Upper lobe of right lung (tissue), 1 donor: ENCODE measurements at places on chromosomes 1 and 21.

DNA sequence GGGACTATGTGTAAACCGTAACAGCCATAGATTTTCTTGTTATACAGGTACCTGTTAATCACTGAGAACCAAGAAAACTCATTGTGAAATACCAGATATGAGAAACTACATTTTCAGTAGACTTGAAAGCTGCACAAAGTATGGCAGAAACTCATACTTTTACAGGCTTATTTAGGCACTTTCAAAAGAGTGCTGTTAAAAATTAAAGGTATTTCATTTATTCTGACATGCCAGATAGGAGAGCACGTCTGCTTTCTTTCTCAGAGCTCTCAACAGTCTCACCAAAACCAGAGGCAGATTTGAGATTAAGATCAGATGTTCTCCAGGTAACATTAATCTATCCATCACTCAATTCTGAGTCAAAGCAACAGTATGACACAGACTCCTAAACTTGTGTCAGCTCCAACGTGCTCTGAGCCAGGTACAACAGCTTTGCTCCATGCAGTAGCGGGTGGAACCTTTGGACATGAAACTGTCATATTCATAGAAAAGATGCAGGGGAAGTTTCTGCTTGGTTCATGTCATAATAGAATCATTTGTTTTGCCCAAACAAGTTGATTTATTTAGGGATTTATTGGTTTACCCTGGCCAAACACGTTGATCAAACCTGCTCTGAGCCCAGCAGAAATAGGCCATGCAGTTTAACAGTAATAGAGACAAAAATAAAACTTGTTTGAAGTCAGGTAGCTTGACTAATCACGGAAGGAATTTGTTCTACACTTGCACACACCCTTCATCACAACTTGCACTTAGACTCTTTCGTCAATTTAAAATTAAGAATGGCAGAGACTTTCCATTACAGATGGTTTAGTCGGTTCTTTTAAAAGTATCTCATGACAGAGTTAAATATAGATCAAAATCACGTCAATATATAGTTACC is 20.8 kb upstream of the TSNAX start:
- DNase-seq = no peak

- no peak for DNase-seq
Measured at GRCh38 chr1:101181930-101182329, 54.9 kb upstream of the S1PR1 start.

GRCh38 chr1:107748531-107748930 is 216.4 kb downstream of the VAV3 start:
- DNase-seq = no peak

DNA sequence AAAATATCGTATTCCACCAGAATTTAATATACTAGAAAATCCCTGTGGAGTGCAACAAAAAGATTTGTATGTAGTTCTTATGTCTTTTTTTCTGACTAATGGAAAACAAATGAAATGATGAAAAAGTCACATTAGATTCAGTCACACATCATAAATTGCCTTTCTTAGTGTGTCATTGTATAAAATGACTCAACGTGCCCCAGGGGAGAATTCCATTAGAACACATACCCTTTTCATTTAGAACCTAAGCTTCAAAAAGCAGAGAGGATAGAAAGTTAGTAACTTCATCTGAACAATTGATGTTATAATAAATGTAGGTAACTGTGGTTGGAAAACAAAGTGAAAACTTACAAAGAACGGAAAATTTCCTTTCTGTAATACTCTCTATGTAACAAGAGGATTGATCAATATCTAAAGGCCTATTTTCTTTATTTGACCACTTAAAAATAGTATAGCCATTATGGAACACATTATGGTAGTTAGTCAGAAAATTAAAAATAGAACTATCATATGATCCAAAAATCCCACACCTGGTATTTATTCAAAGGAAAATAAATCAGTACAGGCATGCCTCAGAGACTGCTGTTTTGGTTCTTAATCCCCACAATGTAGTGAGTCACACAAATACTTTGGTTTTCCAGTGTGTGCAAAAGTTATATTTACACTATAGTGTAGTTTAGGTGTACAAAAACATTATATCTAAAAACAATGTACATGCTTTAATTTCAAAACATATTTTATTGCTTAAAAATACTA is 1016.1 kb downstream of the KCNT2 start:
- DNase-seq = no peak

- DNase-seq = no peak
Measured at GRCh38 chr1:9500756-9501754, 38.2 kb upstream of the SLC25A33 start.

GRCh38 chr1:216528816-216529215 is 105.6 kb upstream of the USH2A start:
- no peak for DNase-seq

DNA sequence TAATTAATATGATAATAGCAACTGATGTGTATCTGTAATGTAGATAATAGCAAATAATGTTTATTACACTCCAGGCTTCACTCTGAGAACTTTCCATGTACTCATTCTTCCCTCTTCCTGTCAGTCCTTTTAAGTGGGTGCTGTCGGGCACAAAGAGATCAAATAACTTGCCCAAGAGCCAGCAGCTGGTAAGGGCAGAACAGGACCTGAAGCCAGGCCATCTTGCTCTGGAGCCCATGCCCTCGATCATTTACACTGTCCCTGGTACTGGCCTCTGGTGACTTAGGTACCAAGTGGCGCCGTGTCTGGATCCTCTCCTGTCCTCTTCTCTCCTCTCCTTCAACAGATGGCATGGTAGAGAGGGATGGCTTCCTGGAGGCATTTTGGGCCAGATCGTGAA is 97.2 kb downstream of the VPS13D start:
- DNase-seq = no peak

GRCh38 chr1:37038227-37039093 is 4.1 kb upstream of the GRIK3 start:
- DNase-seq = no peak

GRCh38 chr1:231827337-231828105 is 200.9 kb downstream of the DISC1 start:
- DNase-seq = no peak

- DNase-seq = no peak
Measured at GRCh38 chr1:79532555-79532954, 526.0 kb upstream of the ADGRL4 start.

DNA sequence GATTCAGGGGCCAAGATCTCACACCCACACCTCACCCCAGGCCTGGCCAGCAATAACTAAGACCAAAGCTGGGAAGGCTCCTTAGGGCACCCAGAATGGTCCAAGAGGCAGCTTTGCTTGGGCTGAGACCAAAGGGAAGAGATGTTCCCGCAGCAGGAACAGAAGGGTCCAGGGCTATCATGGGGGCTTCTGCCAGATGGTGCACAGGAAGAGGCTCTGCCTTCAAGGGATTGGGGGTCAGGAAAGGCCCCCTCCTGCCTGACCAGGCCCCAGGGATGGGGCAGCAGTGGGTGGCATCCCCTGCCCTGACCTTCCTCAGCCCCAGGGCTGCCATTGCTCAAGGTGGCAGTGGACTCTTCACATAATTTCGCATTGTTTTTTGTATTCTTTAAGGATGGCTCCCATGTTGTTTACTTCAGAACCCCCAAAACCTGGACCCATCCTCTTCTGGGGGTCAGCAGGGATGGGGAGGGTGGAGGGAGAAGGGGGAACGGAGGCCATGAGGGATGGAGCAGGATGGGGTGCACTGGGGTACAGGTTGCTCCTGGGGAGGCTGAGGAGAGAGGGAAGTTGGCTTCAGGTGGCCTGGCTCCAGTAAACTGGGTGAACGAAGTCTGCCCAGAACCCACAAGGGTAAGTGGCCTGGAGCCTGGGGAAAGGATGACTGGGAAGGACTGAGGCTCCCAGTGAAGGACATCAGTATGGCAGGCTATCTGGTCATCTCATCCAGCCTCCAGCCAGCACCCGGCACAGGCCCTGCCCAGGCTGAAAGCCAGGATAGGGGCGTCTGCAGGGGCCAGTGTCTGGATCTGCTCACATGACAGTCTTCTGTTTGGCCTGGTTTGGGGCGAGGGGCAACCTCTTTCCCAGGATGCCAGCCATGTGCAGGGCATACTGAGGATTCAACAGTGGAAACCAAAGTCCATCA is 2.6 kb upstream of the NADK start:
- no peak for DNase-seq

- peak; percentile 54 for DNase-seq
Measured at GRCh38 chr1:111948209-111949171, 41.0 kb downstream of the KCND3 start.

- peak; percentile 49 for DNase-seq
Measured at GRCh38 chr21:44439211-44439600, 16.1 kb upstream of the LRRC3 start.

- DNase-seq = no peak
Measured at GRCh38 chr1:19124273-19124672, 85.8 kb downstream of the UBR4 start.

- no peak for DNase-seq
Measured at GRCh38 chr1:61581251-61581650, 143.7 kb downstream of the TM2D1 start.

GRCh38 chr1:242828828-242829227 is 304.3 kb upstream of the PLD5 start:
- no peak for DNase-seq

DNA sequence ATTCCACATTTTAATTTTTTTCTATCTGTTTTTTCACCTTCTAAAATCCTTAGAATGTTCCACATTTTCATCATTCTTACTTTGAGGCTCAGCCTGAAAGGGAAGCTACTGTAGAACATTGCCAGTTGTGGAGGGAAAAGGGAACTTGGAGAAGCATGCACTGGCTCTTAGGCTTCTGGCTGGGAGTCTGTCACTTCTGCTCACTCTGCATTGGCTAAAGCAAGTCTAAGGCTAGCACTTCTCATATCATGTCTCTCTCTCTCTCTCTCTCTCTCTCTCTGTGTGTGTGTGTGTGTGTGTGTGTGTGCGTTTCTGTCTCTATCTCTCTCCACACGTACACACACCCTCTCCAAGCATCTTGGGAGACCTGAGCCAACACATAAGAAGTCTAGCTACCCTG is 49.6 kb upstream of the ADAR start:
- no peak for DNase-seq

GRCh38 chr1:230820568-230820967 is 47.8 kb downstream of the C1orf198 start:
- DNase-seq = no peak

DNA sequence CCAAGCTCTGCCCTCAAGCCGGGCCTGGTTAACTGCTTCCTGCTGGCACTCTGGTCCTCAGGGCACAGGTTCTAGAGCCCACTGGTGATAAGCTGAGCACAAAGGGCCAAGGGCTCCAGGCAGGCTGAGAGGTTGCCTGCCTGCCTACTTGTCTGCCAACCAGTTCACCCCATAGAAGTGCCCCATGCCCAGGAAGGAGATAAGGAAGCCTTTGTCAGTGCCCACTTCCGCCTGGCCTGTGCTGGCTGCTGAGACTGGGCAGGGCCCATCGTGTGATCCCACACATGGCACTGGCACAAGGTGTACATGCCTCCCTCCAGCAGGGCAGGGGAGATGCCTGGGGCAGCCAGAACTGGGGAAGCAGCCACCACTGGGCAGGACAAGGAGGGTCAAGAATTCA is 24.1 kb downstream of the SLC9A1 start:
- peak; percentile 74 for DNase-seq

DNA sequence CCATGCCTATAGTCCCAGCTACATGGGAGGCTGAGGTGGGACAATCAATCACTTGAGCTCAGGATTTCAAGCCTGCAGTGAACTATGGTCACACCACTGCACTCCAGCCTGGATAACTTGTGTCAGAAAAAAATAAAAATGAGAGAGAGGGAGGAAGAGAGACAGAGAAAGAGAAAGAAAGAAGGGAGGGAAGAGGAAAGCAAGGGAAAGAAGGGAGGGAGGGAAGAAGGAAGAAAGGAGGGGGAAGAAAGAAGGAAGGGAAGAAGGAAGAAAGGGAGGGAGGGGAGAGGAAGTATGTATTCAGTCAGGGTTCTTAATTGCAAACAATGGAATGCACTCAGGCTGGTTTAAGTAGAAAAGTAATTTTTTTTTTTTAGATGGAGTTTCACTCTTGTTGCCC is 7.9 kb upstream of the HENMT1 start:
- no peak for DNase-seq

- no peak for DNase-seq
Measured at GRCh38 chr1:160641323-160642280, 5.2 kb downstream of the SLAMF1 start.

- DNase-seq = peak; percentile 73
Measured at GRCh38 chr1:167722152-167722869, 529 bp downstream of the MPZL1 start.

GRCh38 chr1:45557422-45557944 is 6.9 kb downstream of the AKR1A1 start:
- no peak for DNase-seq

GRCh38 chr1:228986093-228986904 is 251.0 kb downstream of the RHOU start:
- DNase-seq = no peak

DNA sequence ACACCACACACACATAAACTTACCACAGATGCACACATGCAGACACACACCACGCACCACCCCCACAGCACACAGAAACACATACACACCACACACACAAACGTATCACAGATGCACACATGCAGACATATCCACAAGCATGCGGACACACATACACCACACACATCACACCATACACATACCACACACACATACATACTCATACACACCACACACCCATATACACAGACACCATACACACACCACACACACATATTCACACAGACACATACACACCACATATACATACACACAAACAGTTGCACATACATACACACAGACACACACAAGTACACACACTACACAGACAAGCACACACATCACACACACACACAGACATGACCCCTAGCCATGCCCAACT is 37.5 kb upstream of the PDE9A start:
- no peak for DNase-seq

- DNase-seq = no peak
Measured at GRCh38 chr21:45055861-45056260, 18.5 kb upstream of the ADARB1 start.

DNA sequence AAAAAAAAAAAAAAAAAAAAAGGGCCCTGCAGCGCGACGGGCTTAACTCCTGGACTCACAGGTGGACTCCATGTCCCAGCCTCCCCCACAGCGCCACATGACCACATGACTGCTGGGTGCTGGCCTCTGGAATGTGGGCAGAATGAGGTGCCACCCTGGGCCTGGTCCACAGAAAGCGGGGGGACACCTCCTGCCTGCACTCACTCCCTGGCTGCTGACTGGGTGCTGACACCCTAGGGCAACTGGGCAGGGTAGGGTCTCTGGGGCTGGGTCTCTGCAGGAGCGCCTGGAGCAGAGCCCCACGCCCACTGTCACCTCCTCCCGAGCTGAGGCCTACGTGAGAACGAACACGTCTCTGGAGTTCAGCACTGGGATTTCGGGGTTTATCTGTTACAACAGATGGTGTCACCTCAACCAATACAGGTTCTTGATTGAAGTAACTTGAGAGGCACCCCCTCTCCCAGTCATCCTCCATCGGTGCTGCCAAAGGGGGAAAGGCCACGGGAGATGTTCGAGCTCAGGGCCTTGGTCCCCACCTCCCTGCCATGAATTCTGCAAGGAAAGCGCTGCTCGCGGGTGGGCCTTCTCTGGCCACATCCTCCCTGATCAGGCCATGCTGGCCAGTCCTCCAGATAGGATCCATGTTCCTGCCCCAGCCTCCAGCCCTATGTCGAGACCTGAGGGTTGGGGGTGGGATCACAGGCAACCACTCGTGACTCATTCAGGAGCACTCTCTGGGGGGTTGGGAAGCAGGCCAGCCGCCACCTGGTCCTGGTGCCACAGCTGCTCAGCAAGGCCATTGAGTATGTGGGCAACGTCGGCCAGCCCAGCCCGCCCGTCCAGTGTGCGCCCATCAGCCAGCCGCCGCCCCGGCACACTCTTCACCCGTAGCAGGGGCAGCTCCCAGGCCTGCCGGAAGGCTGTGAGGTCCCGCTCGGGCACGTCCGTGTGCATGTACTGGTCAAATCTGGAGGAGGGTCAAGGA is 5.4 kb downstream of the CPLANE2 start:
- peak; percentile 54 for DNase-seq
